ENCODE measurements at places on chromosomes 16 and 17. TPM values are rescaled to one million over a fixed set of nuclear protein-coding genes. Genes with fewer than 3 reads are reported as not detected.
A peak's percentile ranks its signal among the peaks of the same experiment; 100 is the strongest.

Gene PGS1
- polyA plus RNA-seq, result 28.6 TPM

Gene MRPL58
- 41.5 TPM for polyA plus RNA-seq

GRCh38 chr17:38851434-38851833, 2.1 kb downstream of the RPL23 start:
- peak; percentile 36 for DNase-seq
- peak overlapping the region; percentile 98 for H3K4me3 ChIP-seq
- peaks cover 63% of the 10 kb centered on the region for H3K36me3 ChIP-seq

DNA sequence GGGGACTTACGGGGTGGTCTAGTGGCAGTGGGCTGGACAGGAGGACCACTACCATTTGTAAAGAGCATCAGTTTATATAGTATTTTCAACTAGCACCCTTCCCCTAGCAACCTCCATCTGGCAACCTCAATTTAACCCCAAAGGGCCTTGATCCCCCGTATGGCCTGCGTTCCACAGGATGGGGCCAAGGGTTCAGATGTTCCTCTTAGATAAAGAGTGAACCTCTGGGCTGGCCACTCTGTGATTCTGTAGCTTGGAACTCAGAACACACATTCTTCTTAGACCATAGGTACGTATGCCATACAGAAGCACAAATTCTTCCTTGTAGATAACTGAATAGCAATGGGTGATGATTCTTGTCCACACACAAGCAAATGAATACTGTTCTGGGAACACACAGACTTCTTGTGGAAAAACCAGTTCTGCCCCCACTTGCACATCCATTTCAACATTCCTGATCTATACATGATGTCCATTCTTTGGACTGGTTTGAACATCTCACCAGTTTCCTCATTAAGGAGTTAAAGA, 1.9 kb upstream of the GGA2 start:
- H3K36me3 ChIP-seq, result no peaks in the 10 kb centered on the region
- H3K27ac ChIP-seq, result no peak overlapping the region
- no peak for DNase-seq
- no peak overlapping the region for H3K4me3 ChIP-seq
- no peaks in the 10 kb centered on the region for H3K27me3 ChIP-seq
- peaks cover 13% of the 10 kb centered on the region for H3K4me1 ChIP-seq

- peak overlapping the region; percentile 68 for H3K4me3 ChIP-seq
- H3K27me3 ChIP-seq, result no peaks in the 10 kb centered on the region
- peak; percentile 94 for DNase-seq
- H3K4me1 ChIP-seq, result peaks cover 24% of the 10 kb centered on the region
Measured at GRCh38 chr16:64892835-64893785, 228.8 kb downstream of the CDH11 start.

GRCh38 chr16:71672803-71673581, 47.0 kb downstream of the MARVELD3 start:
- H3K4me1 ChIP-seq, result no peaks in the 10 kb centered on the region
- H3K27me3 ChIP-seq, result no peaks in the 10 kb centered on the region
- H3K4me3 ChIP-seq, result no peak overlapping the region
- no peak for DNase-seq

- peaks cover 50% of the 10 kb centered on the region for H3K4me1 ChIP-seq
- no peaks in the 10 kb centered on the region for H3K27me3 ChIP-seq
- H3K4me3 ChIP-seq, result peak overlapping the region; percentile 98
- no peaks in the 10 kb centered on the region for H3K36me3 ChIP-seq
- H3K27ac ChIP-seq, result peak overlapping the region; percentile 93
- DNase-seq, result peak; percentile 97
Measured at GRCh38 chr17:39928858-39929645, 1.5 kb downstream of the LRRC3C start.

DNA sequence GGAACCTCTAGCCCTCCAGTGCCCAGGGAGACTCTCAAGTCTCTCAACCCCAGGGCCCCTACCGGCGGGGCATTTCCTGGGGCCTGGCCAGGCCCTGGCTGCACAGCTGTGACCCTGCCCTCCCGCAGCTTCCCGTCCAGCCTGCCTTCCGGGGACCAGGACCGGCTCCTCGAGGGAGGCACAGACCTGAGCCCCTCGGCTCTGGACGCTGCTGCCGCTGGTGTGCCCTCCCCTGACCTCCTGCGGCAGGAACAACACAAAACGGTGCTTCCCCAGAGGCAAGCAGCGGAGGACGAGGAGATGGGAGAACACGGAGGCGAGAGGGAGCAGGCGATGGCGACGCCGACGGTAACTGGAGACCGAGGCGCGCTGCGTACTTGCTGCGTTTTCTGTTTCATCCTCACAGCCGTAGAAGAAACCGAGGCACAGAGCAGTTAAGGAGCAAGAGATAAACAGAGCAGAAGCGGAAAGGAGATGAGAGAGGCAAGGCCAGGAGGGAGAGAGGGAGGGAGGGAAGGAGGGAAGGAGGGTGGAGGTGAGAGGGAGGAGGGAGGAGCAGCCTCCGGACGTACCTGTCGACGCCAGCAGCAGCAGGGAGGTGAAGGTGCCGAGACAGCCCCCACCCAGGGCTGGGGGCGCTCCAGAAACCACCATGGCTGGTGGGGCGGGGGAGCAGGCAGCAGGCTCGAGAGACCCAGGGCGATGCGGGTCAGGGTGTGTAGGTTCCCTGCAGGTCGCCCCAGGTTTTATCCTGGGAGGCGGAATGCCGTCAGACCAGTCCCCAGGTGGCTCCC, at the start of gene PRSS22:
TSS of gene PRSS22 (minus strand) at position 720 of the 794 bp plus-strand sequence. CDS start at position 654, 66 bp downstream.
- DNase-seq, result peak; percentile 25
- no peaks in the 10 kb centered on the region for H3K36me3 ChIP-seq
- H3K4me1 ChIP-seq, result no peaks in the 10 kb centered on the region
- no peak within 1 kb of the TSS for H3K27ac ChIP-seq
- no peaks in the 10 kb centered on the region for H3K27me3 ChIP-seq

- no peak overlapping the region for H3K4me3 ChIP-seq
- DNase-seq, result no peak
- no peak overlapping the region for H3K27ac ChIP-seq
- 0 out of 2 replicates have a peak, but pooled peaks cover 4% of the 10 kb centered on the region for H3K4me1 ChIP-seq
Measured at GRCh38 chr17:2608350-2608913, 15.0 kb downstream of the PAFAH1B1 start.

DNA sequence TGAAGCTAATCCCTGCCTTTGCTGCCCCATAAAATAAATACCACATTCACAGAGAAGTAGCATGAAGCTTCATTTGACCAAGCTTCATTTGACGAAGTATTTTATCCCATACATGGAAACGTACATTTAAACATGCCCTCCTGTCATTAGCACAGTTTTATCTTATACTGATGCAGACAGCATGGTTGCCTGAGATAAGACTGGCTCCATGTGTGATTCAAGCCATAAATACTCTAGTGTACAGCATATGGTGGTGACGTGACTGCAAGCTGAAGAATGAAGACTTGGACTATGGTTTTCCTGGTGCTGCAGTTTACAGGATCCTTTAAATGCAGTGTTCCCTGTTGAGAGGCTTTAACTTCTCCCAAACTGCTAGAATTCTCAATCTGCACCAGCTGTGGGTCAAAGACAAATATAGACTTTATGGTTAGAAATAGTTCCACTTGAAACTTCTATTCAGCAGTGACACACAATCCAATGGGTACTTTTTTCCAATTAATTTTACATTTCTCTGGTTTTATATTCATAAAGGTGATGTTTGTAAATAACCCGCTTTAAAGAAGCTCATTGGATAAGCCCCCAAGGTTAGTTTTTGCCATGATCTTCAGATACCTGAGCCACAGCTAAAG, 64.9 kb downstream of the CYB561 start:
- peaks cover 26% of the 10 kb centered on the region for H3K36me3 ChIP-seq
- H3K4me1 ChIP-seq, result peaks cover 35% of the 10 kb centered on the region
- no peaks in the 10 kb centered on the region for H3K27me3 ChIP-seq
- DNase-seq, result peak; percentile 56
- peak overlapping the region; percentile 9 for H3K27ac ChIP-seq

DNA sequence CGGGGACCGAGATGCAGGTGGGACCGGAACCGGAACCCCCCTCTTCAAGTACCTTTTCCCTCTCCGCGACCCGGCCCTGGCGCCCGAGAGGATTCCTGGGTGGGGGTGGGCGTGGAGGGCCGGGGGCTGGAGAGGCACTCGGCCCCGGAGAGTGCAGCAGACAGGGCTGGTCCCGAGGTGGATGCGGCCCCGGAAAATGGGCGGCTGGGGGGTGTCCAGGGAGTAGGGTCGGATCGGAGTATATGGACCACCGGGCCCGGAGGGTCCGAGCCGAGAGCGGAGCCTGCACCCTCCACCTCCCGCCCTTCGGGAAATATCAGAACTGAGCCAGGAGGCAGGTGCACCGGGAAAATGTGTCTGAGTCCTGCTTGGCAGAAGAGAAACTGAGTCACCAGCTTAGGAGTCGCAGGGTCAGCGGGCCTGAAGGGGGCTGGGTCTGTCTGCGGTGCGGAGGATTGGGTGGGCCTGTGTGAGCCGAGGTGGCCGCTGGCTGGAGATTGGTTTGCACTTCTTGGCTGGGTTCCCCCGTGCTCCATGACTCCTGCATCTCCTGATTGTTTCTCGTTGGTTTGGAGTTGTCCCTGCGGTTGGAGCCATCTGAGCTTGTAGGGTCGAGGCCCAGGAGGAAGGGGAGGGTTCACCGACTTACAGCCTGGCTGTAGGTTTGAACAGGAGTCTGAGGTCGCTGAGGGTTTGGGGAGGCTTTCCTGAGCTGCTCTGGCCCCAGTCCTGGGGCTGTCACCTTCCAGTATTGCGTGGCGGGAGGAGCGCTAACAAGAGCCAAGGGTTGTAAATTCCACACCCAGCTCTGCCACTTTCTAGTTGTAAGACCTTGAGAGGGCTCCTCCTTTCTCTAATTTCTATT, 518 bp downstream of the SH2B1 start:
- H3K36me3 ChIP-seq, result peaks cover 8% of the 10 kb centered on the region
- H3K27ac ChIP-seq, result peak overlapping the region; percentile 86
- peak; percentile 83 for DNase-seq
- no peaks in the 10 kb centered on the region for H3K27me3 ChIP-seq
- peak overlapping the region; percentile 90 for H3K4me3 ChIP-seq
- H3K4me1 ChIP-seq, result 0 out of 2 replicates have a peak, but pooled peaks cover 16% of the 10 kb centered on the region

GRCh38 chr16:84986102-84986501, 25.2 kb downstream of the ZDHHC7 start:
- peaks cover 16% of the 10 kb centered on the region for H3K4me1 ChIP-seq
- DNase-seq, result no peak
- peak overlapping the region; percentile 80 for H3K27ac ChIP-seq
- H3K36me3 ChIP-seq, result peaks cover 15% of the 10 kb centered on the region
- H3K4me3 ChIP-seq, result no peak overlapping the region

All from GM23248 (cell line).